ENCODE measurements at places on chromosomes 11 and 22. TPM values are rescaled to one million over a fixed set of nuclear protein-coding genes. Genes with fewer than 3 reads are reported as not detected.
A peak's percentile ranks its signal among the peaks of the same experiment; 100 is the strongest.

LDHAL6A gene
- 1.2 TPM for polyA plus RNA-seq

DNA sequence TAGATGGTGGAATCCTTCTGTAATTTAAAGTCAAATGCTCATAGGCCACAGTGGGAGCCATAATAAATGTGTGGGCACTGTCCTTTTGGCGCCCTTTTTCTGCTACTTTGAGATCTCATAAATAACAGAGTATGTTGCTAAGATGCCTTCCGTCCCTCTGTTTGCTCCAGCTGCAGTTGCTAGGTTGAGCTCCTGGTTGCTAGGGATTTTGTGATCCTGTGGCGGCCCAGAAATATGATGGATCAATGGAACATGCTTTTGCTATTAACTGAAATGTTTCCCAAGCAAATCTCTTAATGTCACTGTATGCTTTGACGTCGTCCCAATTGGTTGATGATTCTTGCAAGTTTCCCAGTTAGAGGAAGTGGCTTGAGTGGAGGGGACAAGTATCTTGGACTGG, 53.5 kb downstream of the MYO18B start:
- DNase-seq = no peak

OSBP2 gene
- 6.5 TPM for polyA plus RNA-seq

DNA sequence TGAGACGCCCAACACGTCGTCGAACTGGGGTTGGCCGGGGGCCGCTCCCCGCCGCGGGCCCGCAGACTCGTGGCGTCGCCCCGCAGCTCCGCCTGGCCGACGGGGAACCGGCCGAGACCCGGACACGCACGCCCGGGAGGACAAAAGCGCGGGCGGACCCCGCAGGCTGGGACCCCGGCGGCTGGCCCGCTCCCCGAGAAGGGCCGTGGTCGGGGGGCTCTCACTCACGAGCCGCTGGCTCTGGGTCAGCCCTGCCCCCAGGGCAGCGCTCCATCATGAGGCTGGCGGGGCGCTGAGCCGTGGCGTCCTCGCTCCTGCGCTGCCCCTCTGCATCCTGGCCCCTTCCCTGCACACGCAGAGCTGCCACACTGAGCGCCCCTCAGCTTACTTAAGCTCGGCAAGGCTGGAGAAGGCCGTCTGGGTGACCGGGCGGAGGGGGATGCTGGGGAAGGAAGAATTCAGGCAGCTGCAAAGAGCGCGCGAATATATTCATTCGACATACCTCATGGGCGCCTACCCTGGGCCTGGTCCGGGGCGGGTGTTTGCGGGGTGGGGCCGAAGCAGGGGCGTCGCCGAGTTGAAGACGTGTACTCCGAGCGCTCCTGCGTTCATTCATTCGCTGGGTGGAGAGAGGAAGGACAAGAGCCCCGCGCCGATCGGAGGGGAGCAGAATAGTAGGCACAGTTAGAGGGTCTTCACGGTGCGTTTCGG, 579 bp upstream of the CYB5R2 start:
- no peak for DNase-seq

FOLR3 gene
- 2.7 TPM for polyA plus RNA-seq

- DNase-seq = no peak
Measured at GRCh38 chr11:61347916-61348461, 13.7 kb downstream of the CYB561A3 start.

APLNR gene
- polyA plus RNA-seq = 89.5 TPM

GRCh38 chr11:102188488-102188887, 78.2 kb downstream of the YAP1 start:
- no peak for DNase-seq

GRCh38 chr11:17208257-17208999, 642 bp upstream of the PIK3C2A start:
- DNase-seq = peak; percentile 63

PLA2G3 gene
- polyA plus RNA-seq = 0.11 TPM

DNA sequence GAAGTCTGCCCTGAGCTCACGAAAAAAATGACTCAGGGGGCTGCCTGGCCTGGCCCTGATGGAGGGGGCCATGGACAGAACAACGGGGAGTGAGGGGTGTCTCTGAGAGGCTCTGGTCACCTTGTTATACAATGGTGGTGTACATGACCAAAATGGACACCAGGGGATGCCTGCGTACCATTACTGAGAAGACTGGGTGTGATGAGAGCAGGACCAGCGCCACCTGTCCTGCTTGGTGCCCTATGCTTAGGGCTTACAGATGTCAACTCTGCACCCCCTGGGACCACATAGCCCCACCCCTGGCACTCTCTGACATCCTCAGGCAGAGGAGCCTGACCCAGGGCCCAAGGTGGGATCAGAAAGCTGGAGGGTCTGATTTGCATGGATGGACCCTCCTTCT, 104.8 kb downstream of the ZNF280B start:
- DNase-seq = no peak

- no peak for DNase-seq
Measured at GRCh38 chr11:99260696-99261095, 239.9 kb downstream of the CNTN5 start.

DNA sequence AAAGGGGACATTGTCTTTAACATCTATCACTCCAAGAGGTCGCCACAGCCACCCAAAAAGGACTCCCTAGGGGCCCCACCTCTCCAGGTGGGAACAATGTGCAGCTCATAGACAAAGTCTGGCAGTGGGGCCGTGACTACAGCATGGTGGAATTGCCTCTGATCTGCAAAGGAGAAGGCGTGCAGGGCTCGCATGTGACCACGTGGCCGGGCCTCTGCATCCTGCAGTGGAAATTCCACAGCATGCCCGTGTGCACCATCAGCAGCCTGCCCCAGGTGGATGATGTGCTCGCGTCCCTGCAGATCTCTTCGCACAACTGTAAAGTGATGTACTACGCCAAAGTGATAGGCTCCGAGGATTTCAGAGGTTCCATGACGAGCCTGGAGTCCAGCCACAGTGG, 18.5 kb downstream of the ALKBH3 start:
- no peak for DNase-seq

ALDH3B1 gene
- polyA plus RNA-seq = 3.5 TPM

TTC36 gene
- polyA plus RNA-seq = 1.2 TPM

- DNase-seq = no peak
Measured at GRCh38 chr22:48855593-48856307, 971.9 kb downstream of the BRD1 start.

PLCB3 gene
- polyA plus RNA-seq = 11.8 TPM

OR51E2 gene
- polyA plus RNA-seq = 0.65 TPM

All from left renal cortex interstitium (tissue), 4 donors.